T follicular helper cell (primary cell): ENCODE measurements at places on chromosomes 4 and X.
A peak's percentile ranks its signal among the peaks of the same experiment; 100 is the strongest.

GRCh38 chr4:85498068-85498733 is 23.3 kb downstream of the ARHGAP24 start:
- no peak for DNase-seq

DNA sequence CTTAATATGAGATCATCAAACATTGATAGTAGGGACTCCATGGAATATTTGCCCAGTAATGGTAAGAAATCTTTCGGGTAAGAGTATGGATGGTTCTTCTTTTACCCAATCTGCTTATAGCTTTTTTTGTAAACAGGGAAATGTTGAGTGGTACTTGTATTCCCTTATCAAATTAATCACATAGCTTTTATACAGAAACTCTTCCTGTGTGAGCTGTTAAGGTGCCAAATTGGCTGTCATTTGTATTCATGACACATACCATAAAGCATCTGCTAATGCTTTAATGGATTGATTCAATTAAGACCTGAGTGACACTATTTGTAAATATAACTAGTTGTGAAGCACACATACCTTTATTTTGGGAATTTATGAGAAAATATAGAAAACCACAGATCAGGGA is 34.2 kb downstream of the KLF3 start:
- no peak for DNase-seq

GRCh38 chr4:866761-867390 is 40.9 kb upstream of the CPLX1 start:
- no peak for DNase-seq

DNA sequence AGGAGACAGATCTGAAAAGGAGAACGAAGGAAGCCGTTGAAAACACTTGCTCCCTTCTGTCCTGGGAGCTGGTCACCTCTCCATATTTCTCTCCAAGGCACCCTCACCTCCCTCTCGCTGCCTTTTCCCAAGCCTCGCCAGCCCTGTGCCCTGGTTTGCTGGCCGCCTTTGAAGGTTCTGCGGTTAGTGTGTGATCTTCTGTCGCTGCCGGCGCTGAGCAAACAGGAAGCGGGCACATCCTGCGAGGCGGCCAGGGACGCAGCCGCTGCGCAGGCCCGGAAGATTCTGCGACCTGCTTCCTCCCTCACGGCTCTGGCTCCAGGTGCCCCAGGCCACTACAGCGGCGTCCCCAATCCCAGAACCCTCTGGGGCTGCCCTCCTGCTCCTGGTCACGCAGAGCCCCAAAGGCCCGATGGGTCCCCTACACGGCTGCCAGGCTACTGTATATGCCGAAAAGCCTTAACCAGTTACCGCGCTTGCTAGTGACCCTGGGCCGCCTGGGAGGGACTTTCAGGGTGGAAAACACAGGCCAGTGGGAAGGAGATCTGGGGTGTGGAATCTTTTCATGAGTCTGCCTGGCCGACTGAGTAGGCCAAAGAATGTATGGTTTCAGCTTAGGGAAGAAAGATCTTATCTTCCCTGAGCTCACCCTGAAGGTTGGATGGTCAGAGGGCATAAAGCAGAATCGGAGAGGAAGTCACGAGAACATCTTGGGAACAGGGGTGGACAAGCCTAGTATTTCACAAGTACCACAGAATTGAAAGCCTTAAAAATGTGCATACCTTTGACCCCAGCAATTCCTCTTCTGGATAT is 2.3 kb upstream of the SASH3 start:
- DNase-seq, result peak; percentile 66

DNA sequence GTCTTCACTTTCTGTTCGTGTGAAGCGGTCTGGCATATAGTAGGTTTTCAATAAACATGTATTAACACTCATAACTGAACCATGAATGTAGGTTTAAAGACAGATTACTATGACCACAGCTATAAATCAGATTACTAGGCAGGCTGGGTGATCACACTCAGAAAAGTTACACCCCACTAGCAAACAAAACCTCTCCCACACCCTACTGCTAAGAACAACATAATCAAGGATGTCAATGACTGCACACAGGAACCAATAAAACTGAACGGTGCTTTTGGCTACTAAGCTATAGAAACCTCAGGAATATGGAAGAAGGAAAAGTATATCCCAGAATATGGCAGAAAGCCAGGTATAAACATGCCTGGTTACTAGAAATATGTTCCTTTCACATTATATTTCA is 676.9 kb downstream of the SMARCA1 start:
- no peak for DNase-seq

DNA sequence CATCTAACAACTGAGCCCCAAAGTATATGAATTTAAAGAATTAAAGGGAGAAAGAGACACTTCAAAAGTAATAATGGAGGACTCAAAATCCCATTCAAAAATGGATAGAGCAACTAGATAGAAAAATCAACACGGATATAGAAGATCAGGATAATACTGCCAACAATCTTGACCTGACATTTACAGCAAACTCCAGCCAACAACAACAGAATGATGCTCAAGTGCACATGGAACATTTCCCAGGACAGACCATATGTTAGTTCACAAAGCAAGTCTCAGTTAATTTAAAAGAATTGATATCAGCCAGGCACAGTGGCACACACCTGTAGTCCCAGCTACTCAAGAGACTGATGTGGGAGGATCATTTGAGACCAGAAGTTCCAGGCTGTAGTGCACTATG is 72.0 kb upstream of the SMARCAD1 start:
- DNase-seq, result no peak

DNA sequence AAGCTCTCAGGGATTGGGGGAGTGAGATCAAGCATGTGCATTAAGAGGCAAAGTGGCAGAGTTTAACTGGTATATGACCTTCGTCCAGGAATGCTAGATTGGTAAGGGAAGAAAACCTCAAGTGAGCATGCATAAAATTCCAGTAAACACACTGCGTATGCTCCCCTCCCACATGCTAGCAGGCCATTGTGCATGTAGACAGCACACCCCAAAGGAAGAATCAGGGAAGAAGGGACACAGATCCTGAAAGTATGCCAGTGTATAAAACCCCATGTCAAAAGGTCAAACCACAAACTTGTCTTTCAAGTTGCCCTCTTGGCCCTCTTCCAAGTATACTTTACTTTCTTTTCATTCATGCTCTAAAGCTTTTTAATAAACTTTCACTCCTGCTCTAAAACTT is 405.2 kb upstream of the CNKSR2 start:
- DNase-seq, result no peak

GRCh38 chr4:30535255-30535654 is 184.9 kb upstream of the PCDH7 start:
- no peak for DNase-seq

DNA sequence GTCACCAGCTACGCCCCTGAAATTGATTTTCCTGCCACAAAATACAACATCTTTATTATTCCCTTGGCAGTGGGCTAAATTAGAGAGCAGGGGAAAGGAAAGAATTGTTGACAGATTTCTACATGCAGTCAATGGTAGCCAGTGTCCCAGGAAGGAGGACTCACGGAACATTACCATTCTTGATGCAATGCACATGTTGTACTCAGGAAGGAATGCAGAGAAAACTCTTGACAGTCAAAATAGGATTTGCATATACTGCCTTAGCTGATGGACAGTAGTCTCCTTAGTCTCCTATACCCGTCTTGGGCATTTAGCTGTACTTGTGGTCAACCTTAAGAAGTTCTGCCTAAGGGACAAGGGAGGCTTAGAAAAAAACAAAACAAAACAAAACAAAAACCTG is 158.0 kb upstream of the GYPA start:
- DNase-seq, result no peak

GRCh38 chrX:120536061-120536460 is 24.7 kb downstream of the CUL4B start:
- no peak for DNase-seq

DNA sequence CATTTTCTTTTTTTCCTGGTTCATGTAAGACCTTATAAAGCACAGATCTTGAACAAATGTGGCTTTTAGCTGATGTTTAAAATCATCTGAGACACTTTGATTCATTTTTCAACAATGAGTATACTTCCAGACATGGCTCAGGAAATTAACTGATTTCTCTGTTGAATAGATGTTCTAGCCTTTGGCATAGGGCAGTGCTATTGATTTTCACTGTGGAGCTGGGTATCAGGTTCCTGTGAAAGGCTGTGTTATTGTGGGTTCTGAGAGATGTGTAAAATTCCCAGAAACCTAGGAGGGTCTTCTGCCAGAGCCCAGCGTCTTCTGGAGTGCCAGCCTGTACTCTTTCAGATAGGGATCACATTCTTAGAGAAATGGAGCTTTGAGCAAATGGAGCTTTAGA is 278.9 kb downstream of the EPHA5 start:
- no peak for DNase-seq

GRCh38 chr4:89413518-89413917 is 105.9 kb upstream of the GPRIN3 start:
- no peak for DNase-seq

GRCh38 chrX:26922278-26922677 is 540.9 kb downstream of the PPP4R3C start:
- DNase-seq, result no peak
